AG20443 (cell line): ENCODE measurements at places on chromosomes 2 and 18.

GRCh38 chr2:68414876-68415275, 49.8 kb downstream of the PLEK start:
- DNase-seq = no peak

DNA sequence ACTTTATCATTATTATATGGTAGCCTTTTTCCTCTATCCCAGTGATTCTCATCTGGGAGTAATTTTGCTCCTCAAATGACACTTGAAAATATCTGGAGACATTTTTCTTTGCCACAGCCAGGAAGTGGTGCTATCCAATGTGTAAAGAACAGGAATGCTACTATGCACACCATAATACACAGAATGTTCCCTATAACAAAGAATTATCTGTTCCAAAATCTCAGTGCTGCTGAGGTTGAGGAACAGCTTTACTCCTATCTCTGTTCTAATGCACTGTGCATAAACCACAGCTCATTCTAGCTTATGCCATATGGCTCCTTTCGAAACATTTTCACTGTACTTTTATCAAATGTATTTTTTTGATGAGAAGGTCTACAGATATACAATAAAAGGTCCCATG, 1231.2 kb upstream of the CELF4 start:
- DNase-seq = no peak

- no peak for DNase-seq
Observed at GRCh38 chr2:54541995-54542394, 85.9 kb downstream of the SPTBN1 start.

DNA sequence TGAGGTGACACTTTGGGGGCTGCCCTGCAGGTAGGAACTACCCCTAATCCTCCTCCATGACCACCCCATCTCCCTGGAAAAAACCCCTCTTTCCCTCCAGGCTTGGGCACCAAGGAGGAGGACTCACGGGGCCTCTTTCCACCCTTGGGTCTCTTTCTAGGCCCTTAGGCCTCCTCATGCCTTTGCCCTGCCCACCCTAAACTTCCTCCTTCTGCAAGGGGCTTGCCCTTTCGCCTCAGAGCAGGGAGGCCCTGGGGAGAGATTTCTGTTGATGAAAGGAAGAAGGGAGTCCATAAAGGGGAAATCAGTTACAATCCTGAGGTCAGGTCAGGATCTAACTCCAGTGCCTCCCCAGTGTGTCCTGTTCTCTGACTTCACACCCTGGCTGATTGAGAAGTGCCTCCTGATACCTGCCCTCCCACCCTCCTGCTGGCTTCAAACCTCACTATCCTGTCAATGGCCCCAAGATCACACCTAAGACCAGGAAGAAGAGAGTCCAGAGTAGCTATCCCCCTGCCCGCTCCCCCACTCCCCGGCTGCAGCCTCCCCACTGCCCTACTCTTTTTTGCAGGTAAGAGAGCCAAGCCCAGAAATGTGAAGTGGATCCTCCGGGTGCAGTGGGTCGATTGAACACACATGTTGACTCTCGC, 16.7 kb upstream of the TNS1 start:
- DNase-seq = no peak

DNA sequence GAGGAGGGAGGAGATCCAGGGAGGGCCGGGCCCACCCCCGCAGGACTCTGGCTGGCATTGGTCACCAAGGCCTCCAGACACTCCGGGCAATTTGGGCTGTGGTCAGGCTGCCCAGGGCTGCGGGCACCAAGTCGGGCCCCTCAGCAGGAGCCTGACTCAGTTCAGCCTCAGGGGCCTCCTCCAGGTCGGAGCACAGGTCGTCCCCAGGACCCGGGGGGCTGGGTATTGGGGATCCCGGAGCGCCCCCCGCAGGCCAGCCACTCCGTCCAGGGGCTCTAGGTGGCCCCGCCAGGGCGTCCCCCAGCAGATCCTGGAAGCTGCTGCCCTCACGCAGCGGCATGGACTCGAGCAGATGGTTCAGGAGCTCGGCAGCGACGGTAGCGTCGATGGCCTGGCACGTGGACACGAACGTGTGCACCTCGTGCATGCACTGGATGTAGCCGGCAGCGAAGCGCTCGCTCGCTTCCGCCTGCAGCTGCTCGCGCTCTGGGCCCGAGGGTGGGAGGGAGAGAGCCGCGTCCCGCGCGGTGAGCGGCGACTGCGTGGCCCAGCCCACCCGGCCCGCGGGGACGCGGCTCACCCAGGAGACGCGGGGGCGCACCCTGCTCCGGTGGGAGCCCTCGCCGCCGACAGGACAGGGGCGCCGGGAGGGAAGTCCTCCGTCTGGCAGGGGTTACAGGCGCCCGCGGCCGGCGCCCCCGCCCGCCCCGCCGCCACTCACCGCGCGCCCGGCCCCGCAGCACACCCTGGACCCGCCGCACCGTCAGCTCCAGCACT, 884 bp downstream of the HES6 start:
- DNase-seq = no peak

GRCh38 chr2:221567231-221567760, 4.8 kb downstream of the EPHA4 start:
- DNase-seq = no peak

GRCh38 chr2:66693076-66693965, 258.4 kb downstream of the MEIS1 start:
- no peak for DNase-seq

DNA sequence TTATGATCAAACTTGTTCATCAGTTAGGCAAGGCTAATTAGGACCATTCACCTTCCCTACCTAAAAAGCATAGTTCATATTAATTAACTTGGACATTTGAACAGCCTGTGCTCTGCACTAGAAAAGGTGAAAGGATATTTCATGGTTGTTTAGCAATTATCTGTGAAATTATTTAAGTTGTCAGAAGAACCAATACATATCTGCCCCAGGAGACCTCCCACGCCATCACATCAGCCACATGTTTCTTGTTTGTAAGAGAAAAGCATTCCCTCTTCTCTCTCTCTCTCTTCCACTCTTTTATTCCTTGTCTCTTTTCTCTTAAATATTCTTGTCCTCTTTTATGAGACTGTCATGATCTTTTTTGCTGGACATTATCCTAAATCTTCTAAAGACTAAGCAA, 282.0 kb upstream of the RND3 start:
- DNase-seq = no peak

DNA sequence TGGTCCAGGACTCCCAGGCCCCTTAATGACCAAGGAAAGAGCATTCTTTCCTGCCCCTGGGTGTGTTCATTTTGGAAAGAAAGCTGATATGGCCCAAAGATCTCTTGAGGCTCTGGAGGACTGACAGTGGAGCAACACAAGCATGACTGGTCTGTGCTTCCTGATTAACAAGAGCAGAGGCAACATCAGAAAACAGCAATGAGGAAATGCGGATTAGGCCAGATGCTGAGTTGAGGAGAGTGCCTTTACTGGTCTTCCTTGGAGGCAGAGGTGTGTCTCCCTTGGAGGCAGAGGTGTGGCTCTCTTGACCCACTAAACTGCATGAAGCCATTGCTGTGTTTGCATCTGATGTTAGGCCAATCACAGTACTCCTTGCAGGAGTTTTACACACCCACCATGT, 19.9 kb downstream of the IL36B start:
- DNase-seq = no peak

DNA sequence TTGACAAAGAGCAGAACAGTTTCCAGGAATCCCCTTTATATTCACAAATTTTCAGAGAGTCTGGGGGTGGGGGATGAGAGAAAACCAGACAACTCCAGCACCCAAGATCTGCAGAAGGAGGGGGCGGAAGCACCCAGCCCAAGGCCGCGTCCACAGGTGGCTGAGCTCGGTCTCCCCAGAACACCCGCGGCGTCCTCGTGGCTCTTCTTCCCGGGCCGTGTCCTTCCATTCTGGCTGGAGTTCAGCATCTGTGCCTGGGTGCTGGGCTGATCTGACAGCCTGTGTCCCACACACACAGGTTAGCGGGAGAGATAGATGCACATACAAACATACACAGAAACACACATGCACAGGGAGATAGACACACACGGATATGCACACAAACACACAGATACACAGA, 455.8 kb upstream of the SALL3 start:
- no peak for DNase-seq

- peak; percentile 38 for DNase-seq
Observed at GRCh38 chr2:239157771-239158170, 243.0 kb downstream of the HDAC4 start.

DNA sequence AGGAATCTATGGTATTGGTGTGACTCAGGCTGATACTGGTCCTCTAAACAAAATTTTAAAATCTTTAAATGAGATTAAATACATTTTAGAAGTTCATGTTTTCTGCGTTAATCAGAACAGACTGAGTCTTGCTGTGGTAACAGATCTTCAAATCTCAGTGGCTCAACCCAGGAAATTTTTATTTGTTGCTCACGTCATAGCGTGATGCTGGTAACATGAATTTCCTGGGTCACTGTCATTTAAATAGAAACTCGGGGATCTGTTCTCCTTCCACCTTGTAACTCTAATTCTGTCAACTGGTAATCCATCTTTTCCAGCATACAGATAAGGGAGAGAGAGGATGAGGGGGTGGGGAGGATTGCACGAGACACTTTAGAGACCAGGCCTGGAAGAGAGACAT, 90.0 kb downstream of the CDC42EP3 start:
- DNase-seq = no peak

GRCh38 chr2:106845716-106846115, 40.3 kb downstream of the ST6GAL2 start:
- DNase-seq = no peak

GRCh38 chr2:224528171-224528570, 57.0 kb downstream of the CUL3 start:
- no peak for DNase-seq

- DNase-seq = no peak
Observed at GRCh38 chr2:9154061-9154460, 52.6 kb upstream of the ASAP2 start.

GRCh38 chr2:30326497-30326896, 95.2 kb downstream of the LBH start:
- no peak for DNase-seq

DNA sequence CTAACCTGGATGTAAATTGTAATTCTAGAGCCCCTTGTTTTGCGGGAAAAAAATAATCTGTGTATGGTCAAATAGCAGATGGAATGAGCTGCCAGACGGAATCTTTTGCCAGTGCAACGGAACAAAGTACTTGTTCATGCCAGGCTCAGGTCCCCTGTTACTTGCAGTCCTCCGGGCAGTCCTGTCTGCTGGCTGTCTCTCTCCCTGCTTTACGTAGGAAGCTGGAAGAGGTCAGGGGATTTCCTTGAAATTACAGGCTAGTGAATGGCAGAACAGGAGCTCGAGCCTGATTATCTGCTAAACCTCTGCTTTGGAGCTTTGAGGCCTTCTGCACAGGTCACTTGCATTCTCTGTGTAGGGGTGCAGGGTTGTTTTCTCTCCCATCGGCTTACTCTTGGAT, 54.8 kb downstream of the LRRFIP1 start:
- no peak for DNase-seq

DNA sequence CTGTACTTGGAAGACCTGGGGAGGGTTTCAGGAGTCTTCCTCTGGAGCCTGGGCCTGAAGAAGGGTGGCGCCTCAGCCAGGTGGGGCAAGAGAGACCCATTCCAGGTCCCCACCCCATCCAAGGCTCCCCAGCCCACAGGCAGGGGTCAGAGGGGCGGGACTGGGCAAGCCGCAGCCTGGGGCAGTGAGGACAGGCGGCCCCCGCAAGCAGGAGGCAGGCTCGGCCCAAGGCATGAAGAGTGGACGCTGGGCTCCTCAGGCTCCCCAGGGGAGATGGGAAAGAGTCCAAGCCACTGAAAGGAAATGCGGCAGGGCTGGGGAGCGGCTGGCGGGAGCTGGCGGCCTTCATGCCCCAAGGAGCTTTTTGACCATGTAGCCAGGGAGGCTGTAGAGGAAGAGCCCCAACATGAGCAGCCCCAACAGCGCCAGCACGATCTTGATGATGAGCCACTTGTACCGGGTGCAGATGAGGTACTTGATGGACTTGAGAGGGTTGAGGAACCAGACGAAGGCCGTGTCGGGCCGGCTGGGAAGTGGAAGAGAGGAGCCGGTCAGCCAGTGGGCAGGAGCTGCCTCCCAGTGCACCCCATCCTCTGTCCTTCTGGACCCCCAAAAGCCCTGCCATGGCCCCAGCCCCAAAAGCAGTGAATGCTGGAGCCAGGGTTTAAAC, 20.1 kb downstream of the OTOF start:
- no peak for DNase-seq

DNA sequence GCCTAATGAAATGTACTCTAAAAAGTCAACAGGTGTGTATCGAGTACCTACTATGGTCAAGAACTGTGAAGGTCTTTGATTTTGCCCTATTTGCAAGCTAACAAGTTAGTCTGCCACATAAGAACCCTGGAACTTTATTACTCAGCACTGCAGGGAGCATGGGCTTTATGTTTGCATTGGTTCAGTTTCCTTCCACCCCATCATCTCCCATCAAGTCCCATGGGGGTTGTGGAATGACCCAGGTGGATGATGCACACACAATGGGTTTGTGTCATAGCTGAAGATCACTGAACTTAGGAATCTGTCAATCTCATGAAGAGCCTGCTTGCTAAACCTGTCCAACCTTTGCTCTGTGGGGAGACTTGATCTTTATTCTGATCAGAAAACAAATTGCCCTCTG, 265.5 kb downstream of the RPRM start:
- DNase-seq = no peak

DNA sequence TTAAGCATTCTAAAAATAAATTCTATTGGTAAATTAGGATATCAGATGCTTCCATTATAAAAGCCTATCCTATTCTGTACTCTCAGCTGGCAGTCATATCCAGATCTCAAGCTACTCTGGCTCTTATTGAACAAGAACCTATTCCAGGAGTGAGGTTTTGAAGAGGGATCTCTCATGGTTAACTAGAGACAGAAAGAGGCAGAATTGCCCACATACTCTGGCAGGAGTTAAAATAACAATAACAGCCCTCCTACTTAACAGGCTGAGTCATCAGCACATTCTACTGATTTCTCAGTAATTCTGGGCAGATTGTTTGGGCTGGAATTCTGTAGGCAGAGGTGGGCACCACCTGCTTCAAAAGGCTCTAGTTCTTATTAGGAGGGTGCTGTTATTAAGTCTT, 142.0 kb upstream of the UNC80 start:
- peak; percentile 24 for DNase-seq

GRCh38 chr2:145059914-145060313, 540.0 kb upstream of the ZEB2 start:
- no peak for DNase-seq

- DNase-seq = no peak
Observed at GRCh38 chr2:101440127-101440738, 34.7 kb downstream of the RFX8 start.

DNA sequence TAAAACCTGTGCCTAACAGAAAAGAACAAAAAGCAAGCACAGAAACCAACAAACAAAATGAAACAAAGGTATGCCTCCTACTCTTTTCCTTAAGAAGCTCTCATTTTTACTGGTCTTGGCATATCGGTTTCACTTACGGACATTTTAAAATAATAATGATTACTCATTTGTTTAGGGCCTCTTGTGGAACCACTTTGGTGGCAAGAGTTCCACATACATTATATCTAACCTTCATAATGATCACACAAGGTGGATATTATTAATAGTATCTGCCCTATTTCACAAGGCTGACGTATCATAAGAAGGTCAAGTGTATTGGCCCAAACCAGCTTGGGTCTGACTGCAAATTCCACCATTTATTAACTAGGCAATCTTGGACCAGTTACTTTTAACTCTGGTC, 304.7 kb downstream of the TCF4 start:
- DNase-seq = no peak
